ENCODE measurements at places on chromosomes 3 and 15.

DNA sequence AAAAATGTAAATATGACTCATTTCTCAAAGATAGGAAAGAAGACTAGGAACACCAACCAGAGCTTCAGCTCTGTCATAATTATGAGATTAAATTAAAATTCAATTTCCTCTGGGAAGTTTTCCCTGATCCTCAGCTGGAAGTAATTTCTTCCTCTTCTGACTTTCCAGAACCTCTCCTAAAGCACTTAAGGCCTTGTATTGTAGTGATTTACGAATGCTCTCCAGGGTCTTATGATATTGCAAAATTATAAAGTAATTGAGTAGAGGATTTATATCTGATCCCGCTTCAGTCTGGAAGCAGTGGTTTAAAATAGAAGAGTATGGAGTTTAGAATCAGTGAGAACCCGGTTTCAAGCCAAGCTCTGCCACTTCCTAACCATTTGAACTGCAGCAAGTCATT lies 279.8 kb downstream of the ZPLD1 start:
- no peak for DNase-seq

DNA sequence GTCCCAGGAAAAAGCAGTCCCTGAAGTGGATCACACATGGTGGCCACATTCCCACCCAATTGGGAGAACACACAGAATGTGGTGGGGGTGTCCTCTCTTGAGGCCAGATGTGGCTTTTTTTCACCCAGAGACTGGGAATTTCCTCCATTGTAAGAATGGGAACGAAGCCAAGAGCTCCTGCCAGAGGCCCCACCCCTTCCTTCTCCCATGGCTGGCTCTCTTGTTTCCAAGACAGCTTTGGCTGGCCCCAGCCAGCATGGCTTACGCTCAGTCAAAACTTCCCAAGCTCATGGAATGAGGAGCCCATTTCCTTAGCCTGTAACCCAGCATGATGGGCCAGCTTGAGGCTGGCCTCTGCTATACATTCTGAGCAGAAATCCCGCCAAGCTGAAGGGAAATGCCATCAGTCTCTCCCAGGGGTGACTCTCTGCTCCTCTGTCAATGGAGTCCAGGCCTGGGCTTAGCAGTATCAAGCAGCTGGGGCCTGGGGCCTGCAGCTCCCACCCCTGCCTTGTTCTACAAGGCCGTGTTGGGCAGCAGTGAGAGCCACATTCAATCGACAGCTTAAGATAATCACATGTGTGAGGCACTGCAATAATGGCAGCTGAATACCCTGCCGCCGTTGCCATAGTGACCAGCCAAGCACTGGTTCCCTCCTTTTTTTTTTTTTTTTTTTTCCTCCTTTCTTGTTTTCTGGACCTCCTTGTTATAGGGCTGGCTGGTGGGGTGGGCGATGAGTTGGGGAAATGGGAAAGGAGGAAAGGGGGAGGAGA lies 142.4 kb downstream of the EPHB1 start:
- DNase-seq = no peak

- no peak for DNase-seq
These were observed 1.8 kb downstream of the WWTR1 start for GRCh38 chr3:149655826-149656574.

DNA sequence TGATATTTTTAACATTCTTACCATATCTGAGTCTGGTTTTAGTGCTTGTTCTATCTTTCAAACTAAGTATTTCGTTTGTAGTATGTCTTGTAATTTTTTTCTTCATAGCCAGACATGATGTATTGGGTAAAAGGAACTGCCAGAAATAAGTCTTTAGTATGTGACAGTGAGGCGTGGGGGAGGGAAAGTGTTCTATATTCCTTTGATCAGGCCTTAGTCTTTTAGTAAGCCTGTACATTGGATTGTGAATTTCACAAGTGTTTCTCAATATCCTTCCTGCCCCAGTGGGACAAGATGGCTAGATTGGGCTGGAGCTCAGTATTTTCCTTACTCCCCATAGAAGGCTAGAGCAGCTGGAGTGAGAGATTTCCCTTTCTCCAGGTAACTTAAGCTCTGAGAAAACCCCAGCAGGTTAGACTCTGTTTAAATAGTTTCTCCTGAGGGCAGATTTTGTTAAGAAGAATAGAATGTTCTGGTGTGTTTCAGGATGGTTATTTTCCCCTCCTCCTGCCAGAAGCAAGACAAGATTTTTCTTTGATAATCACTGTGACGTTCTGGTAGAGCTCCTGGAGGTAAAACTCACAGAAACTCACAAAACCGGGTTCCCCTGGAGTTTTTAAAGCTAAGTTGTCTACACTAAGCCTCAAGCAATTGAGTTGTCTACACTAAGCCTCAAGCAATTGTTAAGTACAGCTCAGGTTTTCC lies 140.7 kb upstream of the ARPP21 start:
- no peak for DNase-seq
